ENCODE measurements at places on chromosomes 12 and 14.

DNA sequence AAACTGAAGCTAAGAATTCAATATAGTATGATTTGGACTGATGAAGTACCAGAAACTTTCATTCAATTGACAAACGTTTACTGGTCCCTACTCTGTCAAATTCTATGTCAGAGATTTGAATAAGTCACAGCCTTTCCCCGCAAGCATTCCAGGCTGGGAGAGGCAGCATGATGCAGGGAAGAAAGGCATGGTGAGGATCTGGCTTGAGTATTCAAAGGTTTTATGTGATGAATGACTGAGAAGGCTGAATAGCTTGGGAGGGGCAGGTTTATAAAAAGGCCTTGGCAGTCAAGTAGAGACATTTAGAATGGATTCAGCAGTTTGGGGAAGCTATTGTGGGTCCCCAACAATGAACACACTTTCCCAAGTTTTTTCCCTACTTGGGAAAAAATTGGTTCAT is 431.8 kb downstream of the DPF3 start:
- DNase-seq, result no peak

GRCh38 chr14:72917094-72917802 is 9.0 kb upstream of the DCAF4 start:
- DNase-seq, result no peak

DNA sequence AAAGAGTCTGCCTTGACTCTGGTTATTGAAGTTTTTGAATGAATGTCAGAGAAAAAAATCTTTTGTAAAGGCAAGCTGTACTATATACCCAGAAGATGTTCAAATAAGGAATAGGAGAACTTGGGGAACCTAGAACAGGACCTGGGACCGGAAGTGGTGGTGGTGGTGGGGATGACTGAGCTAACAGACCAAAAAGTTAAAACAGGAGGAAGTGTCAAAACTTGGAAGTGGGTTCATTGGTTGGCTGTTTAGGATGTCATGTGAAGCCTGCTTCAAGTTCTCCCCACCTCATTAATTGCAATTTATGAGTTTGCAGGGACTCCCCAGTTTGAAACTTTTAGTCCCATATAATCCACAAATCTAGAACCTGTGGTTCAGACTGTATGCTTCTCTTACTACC is 26.2 kb downstream of the PLXNC1 start:
- no peak for DNase-seq

- DNase-seq, result no peak
These were observed at the start of gene MIPOL1 for GRCh38 chr14:37197421-37198272. Gene MIPOL1, plus strand, starts transcription at chr14:37197937. Its CDS starts 49,952 bp downstream, at chr14:37247889.

- no peak for DNase-seq
These were observed 1.7 kb downstream of the CCND2 start for GRCh38 chr12:4275016-4275869.

DNA sequence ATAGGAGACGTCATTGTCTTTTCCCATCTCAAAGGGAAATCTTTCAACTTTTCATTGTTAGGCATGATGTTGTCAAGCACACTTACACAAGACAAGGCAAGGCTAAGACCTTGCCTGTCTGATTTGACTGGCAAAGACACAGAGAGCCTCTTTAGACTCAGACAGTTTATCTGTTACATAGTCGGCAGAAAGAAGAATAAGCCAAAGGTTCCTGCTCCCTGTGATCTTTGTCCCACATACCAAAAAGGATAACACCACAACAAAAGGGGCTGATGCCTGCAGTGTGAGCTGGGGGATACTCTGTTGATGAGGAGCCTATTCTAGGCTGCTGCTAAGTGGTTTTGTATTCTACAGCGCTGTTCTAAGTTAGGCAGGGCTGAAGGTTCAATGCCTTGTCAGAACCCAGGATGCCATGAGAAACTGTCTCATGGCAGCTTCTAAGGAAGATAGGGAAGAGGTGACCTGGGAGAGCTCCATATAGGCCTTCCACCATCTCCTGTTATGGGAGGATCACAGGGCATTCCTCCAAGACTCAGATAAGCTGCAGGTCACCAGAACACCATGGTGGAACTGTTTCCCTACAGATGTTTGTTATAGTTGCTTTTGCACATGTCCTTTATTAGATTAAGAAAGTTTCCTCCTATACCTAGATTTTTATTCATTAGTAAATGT is 12.7 kb downstream of the ERC1 start:
- no peak for DNase-seq

- DNase-seq, result no peak
These were observed 149.0 kb downstream of the TGFB3 start for GRCh38 chr14:75832621-75833297.

Data from SK-N-DZ (cell line).